ENCODE measurements at places on chromosomes 7 and 10.

GRCh38 chr7:11648101-11648500, 183.9 kb downstream of the THSD7A start:
- DNase-seq: no peak

DNA sequence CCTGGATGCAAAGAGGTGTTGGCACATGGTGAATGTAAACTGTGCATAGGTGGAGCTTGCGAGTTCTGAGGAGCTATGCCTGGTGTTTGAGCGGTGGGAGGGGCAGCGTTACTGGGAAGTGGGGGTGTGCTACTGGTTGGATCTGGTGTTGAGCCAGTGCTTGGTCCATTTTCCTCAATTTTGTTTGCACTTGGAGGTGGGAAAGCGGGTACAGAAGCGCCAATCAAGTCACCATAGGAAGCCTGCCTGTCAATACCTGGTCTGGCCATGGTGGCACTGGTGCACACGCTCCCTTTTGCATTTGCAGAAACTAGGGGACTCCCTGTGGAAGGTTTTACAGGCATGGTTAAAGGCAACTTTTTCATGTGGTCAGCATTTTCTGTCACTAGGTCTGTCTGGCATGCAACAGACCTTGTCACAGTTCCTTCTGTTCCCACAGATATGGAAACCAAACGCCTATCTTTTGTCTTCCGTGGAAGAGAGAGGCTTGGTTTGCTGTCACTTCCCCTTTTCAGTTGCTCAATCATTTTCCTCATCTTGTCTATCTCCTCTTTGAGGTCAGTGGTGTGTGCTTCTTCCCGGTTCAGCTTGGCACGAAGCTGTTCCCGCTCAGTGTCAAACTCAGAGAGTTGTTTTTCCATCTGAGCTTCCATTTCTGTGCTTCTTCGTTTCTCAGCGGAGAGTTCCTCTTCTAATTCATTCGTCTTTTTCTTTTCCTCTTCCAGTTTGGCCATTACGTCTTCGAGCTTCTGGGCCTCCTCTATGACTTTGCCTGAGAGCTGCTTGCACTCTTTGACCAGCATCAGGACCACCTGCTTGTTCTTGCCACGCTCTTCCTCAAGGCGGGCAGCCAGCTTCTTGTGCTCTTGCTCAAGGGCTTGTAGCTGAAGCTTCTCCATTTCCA, 81.1 kb downstream of the CTTNBP2 start:
- DNase-seq: no peak

DNA sequence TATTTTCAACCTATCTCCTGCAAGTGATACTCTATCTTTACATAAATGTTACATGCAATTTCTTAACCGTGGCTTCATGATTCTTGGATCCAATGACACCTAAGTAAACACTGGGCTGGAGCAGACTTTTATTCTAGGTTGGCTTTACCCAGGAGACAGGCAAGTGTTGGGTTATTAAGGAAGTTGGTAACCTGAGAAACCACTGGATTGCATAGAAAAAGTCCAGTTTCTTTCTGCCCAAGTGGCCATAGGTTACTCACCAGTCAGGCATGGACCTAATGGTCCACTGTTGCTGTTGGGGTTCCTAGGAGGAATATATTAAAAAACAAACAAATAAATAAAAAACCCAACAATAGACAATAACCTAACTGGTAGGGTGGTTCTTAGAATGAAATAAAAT, 112.8 kb downstream of the SEMA3D start:
- DNase-seq: no peak

DNA sequence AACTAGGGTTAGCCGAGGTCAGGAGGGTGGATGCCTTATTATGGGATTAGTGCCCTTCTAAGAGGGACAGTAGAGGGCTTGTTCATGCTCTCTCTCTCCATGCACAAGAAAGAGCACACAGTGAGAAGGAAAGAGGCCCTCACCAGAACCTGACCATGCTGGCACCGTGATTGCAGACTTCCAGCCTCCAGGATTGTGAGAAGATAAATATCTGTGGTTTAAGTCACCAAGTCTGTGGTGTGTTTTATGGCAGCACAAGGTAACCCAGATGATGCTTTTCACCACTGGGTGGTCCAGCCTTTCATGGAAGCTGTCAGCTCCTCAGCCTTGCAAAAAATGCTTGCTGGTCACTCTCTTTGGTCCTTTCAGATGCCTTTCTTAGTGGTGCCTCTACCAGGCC, 175.9 kb downstream of the ANKRD30A start:
- no peak for DNase-seq

DNA sequence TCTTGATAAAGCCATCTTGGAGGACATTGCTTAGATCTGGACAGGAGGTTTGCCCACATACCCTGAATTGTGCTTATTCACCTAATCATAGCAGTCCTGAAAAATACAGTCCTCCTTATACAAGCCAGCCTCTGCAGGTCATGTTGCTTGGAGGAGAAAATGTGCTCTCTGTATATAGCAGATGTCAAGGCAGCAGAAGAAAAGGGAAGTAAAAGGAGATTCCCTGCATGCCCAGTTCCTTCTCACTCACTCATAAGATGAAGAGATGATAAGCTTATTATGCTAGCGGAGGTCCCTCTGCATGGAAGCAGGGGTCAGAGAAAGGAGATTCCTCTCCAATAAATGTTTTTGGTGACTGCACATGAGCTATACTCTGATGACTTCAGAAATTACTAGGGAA, 458.8 kb upstream of the ZMIZ1 start:
- no peak for DNase-seq

DNA sequence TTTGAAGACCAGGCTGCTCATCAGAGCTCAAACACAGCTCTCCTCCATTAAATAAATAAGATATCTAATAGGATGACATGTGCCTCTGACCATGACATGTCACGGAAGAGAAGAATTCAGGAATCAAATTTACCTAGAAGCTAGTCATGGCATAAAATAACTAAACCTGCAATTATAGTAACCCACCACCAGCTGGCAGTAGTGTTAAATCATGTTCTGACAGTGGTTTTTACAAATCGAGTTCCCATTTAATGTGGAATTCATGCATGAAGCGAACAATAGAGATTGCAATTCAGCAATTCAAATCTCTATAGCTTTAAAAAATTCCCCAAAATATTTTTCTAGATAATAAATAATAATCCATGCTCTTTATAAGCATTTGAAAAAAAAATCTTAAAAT, 74.6 kb upstream of the IKZF1 start:
- DNase-seq: no peak

- no peak for DNase-seq
These were observed 352.5 kb upstream of the MGMT start for GRCh38 chr10:129114588-129114987.

- DNase-seq: no peak
These were observed 42.2 kb downstream of the BMPR1A start for GRCh38 chr10:86798611-86799010.

GRCh38 chr7:112204499-112205342, 1.5 kb downstream of the DOCK4 start:
- DNase-seq: peak; percentile 3

GRCh38 chr10:26681076-26681475, 16.4 kb upstream of the PDSS1 start:
- no peak for DNase-seq

DNA sequence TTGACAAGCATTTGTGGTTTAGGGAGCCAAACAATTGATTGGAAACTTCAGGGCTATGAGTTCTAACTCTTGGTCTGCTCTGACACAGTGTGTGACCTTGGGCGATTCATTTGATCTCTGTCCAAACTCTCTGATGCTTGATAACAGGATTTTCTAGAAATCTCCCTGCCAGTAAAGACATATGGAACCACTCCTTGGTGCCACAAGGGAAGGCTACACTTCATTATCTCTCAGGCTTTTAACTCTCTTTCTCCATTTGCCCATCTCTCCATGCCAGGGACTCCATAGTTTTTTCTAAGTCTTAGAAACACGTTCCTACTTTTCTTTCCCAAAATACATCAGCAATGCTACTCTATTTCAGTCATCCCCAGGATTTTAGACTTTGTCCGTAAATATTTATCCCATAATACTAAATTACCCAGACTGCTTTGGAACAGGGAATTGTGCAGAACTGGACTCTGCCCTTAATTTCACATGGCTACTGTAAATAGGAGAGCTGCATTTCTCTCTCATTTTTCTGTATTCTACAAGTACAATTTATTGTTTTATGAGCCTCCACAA, 488.2 kb downstream of the SUGCT start:
- no peak for DNase-seq

DNA sequence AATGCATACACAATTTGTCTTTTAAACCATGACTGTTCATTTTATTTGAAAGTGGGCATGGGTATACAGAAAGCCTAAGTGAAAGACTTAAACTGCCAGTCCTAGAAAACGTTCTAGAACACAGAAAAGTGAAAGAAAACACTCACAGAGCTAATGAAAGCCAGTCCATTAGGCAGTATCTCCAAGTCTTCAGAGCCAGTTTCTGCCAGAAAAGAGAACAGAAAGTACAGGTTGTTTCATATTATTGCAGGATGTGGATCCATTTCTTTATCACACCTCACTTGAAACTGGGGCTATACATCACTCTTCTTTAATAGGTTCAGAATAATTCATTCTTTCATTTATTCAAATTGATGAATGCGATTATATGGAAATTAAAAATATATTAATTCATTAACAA, 7.7 kb downstream of the PON1 start:
- no peak for DNase-seq

GRCh38 chr7:90830308-90830707, 234.2 kb downstream of the CDK14 start:
- DNase-seq: no peak

DNA sequence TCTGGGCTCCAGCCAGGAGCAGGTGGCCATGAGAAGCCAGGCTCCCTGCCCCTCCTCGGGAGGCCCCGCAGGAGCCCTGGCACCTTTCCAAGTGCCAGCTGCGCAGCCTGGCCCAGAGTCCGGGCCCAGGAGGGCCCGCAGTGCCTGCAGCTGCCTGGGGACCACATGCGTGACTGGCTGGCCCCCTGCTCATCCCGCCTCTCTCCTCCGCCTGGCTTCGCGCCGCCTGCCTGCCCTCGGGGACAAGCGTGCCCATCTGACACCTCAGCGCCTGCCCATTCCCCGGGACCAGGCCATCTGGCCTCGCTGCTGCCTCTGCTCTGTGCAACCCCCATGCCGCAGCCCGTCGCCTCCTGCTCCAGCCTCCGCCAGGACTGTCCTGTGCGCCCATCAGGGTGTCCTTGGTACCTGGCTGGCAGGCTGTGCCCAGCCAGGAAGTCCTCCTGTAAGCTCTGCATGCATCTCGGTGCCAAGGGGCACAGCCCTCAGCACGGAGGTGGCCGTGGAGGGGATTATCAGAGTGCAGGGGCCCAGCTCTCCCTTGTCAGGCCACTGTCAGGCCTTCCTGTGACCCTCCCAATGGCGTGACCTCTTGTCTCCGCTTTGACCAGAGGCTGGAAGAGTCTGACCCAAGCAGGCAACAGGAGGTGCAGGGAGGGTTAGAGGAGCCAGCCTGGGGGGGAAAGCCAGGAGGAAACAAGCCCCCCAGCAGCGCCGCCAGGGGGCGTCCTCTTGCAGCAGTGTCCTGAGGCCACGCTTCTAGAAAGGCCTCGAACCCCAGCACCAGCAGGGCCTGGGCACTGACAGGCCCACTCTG, 50.5 kb downstream of the TMEM209 start:
- DNase-seq: peak; percentile 77

GRCh38 chr10:72906446-72906845, 12.9 kb downstream of the OIT3 start:
- no peak for DNase-seq

DNA sequence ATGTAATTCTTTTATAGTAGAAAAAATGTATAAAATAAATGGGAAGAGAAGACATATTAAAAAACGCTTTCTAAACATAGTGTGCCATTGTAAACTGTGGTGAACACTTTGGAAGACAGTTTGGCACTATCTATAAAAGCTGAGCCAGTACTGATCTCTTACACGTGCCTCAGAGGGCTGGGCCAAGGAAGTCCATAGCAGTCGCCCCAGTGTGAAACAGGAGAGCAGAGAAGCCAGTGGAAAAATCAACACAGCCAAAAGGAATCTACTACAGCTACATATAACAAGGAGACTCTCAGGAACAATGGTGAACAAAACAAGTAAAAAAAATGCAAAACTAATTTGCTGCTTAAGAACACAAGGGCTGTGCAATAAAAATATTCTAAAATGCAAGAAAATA, 20.6 kb downstream of the SEPHS1 start:
- no peak for DNase-seq

GRCh38 chr10:44619521-44619920, 234.6 kb upstream of the CXCL12 start:
- no peak for DNase-seq

DNA sequence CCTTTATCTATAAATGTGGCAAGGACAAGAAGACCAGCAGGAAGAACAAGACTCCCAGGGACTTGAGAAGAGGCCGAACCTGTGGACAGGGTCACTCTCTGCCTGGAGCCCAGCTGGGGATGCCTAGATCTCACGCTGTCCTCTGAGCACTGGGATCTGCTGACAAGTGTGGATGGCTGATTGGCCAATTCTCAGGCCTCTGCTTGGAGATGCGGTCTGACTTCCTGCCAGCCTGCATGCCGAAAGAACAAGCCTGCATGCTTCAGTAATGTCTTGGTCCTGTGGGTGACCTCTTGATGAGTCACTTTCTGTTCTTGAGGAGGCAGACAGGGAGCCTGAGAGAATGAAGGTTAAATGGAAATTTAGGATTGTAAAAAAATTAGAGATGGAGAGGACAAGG, 84.7 kb downstream of the TMEM178B start:
- peak; percentile 83 for DNase-seq

DNA sequence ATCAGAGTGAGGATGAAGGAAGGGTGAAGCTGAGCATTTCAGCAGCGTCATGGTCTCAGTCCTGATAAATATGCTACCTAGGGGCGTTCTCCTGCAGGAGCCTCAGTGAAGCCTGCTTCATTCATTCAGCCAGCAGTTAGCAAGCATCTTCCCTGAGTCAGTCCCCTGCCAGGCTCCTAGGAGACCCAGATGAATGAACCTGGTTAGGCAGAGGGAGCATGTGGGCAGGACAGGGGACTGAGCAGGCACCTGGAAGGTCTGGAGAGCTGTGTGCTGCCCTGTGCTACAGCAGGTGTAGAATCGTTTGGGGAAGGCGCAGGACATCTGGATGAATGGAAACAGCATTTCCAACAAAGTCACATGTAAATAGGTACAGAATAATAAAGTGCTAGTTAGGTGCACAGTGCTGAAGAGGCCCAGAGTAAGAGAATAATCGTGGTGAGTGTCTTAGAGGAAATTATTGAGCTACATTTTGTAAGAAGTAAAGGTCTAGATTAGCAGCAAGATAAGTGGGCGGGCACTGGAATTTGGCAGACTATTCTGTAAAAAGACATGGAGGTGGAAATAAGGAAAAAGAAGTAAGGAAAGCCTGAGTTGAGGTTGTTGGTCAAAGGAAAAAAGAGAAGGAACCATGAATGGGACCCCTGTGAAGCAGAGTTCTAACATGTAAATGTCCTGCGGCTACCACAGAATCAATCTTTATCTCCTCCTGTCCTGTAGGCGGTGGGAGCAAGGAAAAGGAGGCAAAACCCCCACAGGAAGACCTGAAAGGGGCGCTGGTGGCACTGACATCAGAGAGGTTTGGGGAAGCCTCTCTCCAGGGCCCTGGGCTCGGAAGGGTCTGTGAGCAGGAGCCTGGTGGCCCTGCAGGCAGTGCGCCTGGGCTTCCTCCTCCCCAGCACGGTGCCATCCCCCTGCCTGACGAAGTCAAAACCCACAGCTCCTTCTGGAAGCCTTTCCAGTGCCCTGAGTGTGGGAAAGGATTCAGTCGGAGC, 12.0 kb downstream of the ZSCAN25 start:
- no peak for DNase-seq

GRCh38 chr7:5692845-5693278, 88.6 kb downstream of the RNF216 start:
- no peak for DNase-seq

- DNase-seq: peak; percentile 53
These were observed 33.3 kb downstream of the GET4 start for GRCh38 chr7:909358-910329.
